NCI-H2107 (cell line): ENCODE measurements at places on chromosomes 13 and 19.

DNA sequence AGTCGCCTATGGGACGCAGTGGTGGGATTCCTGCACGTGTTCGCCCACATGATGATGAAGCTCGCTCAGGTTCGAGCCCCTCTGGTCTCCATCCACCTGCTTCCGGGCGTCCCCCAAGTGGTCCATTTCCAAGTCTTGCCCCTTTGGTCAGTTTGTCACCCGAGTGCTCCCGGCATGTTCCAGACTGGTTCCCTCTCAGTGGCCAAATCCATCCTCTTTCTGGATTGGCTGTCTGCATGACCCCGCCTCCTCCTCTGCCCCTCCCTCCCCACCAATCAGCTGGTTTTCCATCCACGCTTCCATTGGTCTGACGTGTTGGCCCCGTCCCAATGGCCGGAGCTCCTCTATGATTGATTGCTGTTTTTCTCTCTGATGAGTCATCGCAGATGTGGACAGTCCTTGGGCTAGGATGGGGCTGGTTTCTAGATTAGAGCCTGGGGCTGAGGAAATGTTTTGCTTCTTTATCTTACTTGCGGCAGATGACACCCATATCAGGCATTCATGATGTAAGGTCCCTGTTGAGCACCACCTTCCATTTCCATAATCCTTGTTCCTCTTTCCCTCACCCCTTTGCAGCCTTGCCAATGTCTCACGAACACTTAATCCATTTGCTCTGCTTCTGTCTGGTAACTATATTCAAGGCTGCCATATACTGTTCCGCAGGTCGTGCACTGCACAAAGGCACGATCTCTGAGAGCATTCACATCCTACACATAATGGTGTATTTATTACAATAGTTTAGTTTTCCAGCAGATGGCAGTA lies 73.8 kb downstream of the MAP4K1 start:
- DNase-seq, result no peak

- DNase-seq, result no peak
Observed at GRCh38 chr19:49106648-49107135, 7.5 kb upstream of the LIN7B start.

DNA sequence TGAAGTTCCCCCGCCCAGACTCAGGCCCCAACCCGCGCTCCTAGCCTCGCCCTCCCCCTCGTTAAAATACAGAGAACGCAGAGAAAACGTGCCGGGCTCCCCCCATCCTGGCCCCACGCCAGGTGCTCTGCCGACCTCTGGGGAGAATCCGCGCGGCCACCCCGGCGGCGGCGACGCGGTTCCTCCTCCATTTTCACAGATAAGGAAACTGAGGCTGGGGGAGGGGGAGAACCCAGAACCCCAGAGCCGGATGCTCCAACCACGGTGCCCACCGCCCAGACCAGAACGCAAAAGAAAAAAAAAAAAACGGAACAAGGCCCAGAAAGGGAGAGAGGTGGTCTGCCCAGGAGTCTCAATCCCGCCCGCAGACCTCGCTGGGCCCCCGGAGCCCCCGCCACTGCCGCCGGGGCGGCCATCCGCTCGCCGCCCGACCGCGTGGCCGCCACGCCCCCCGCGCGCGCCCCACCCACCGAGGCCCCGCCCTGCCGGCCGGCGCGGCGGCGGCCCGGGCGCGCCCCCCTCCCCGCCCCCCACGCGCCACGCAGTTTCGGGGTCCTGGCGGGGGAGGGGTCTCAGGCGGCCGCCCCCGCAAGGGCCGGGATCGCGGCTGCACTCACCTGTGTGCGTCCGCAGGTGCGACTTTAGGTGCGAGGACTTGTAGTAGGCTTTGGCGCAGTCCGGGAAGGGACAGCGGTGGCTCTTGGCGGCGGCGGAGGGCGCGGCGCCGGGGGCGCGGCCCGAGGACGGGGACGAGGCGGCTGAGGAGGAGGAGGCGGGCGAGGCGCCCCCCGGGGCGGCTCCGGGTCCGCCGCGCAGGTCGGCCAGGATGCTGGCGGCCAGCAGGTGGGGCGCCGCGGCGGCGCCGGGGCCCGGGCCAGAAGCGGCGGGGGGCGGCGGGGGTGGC lies 703 bp downstream of the KLF16 start:
- no peak for DNase-seq

- no peak for DNase-seq
Observed at GRCh38 chr13:28204690-28205443, 66.5 kb downstream of the PAN3 start.

DNA sequence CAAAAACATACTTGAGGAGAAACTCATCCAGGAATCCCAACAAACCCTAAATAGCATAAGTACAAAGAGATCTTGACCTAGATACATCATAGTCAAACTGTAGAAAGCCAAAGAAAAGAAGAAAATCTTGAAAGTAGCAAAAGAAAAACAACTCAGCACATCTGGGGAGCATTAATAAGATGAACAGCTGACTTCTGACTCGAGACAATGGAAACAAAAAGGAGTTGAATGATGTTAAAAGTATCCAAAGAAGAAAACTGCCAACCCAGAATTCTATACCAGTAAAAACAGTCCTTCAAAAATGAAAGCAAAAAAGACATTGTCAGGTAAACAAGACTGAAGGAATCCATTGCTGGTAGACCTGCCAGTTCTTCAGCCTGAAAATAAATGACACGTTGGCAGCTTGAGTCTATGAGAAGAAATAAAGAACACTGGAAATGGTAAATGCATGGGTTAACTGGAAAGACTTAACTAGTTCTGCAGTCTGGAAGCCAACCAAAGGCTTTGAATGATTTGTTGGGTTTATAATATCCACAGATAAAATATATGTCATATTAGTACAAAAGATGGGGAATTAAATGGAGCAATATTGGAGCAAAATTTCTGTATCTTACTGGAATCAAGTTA lies 46.8 kb downstream of the TSSK6 start:
- no peak for DNase-seq

- no peak for DNase-seq
Observed at GRCh38 chr13:47556703-47557102, 444.4 kb downstream of the SUCLA2 start.

DNA sequence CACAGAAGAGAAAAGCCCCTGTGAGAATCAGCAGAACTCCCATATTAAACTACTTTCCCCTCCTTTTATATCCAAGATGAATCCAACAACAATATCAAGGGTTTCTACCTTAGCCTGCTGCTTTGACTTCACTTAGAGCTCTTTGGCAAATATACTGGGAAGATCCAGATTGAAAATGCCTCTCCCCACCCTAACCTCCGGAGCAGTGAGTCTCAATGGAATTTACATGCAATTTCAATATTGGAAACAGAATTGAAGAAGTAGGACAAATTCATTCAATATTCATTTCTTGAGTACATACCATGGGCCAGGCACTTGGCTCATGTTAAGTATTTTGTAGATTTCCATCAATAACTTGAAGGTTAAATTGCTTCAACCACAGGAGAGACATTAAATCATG lies 457.4 kb downstream of the TBC1D4 start:
- no peak for DNase-seq
